ENCODE measurements at places on chromosomes 5 and 9.

DNA sequence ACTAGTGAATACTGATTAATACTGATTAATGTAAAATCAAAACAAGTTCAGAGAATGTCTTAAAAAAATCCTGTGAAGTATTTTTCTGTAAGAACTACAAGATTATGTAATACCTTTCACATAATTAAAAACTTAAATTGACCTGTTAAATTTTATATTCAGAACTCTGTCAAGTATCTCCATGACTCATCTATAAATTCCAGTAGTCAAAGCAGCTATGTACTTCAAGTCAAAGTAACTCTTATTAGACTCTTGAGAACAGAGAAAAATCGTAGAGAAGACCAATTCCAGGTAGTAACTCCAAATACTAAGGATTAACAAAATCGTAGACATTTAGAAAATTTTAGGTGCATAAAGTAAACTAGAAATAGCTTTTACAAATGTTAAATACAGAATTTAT, 77.1 kb downstream of the HOMER1 start:
- DNase-seq, result no peak

- DNase-seq, result no peak
These were observed 1062.5 kb downstream of the CDH9 start for GRCh38 chr5:25975885-25976284.

DNA sequence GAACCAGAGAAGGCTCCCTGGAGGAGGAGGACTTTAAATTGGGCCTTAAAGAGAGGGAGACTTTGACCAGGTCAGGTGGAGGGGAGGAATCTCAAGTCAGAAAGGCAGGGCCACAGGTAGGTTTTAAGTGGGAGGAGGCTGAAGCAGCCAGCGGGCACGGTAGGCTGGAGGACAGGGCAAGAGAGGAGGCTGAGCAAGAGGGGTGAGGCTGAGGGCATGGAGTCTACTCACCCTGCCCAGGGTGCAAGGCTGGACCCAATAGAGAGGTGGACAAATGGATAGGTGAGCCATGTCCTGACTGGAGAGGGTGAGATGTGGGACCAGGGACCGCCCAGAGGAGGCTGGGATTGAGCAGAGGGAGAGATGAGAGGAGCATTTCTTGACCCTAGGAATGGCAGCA, 25.6 kb upstream of the TRIM14 start:
- no peak for DNase-seq

DNA sequence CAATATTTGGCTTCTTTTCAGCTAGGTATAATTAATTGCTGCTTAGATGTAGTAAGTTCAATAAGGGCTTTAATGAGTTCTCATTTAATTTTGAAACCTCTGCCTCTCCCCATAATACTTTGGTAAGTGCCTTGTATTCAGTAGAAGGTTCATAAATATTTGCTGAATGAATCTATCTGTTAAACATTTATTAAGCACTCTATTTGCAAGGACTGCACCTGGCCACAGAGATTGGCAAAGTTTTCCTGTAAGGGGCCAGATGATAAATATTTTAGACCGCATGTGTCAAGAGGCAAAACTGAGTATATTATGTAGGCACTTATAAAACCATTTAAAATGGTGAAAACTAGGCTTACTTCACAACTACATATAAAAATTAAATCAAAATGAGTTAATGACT, 19.0 kb upstream of the GNA14 start:
- DNase-seq, result no peak

GRCh38 chr9:84597131-84597530, 72.4 kb upstream of the NTRK2 start:
- no peak for DNase-seq

DNA sequence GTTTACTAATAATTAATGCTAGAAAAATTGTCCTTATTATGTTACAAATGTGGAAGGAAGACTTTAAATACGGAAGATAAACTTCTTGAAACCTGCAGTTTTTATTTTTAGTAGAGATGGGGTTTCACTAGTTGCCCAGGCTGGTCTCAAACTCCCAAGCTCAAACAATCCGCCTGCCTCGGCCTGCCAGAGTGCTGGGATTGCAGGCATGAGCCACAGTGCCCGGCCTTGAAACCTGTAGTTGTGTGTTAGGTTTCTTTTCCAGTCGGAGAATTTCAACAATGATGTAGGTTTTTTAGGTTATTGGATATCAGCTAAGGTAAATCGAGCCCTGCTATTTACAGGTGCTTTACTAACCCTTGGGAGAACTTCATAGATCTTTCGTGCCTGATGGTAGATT, 30.8 kb downstream of the CTNNA1 start:
- no peak for DNase-seq

DNA sequence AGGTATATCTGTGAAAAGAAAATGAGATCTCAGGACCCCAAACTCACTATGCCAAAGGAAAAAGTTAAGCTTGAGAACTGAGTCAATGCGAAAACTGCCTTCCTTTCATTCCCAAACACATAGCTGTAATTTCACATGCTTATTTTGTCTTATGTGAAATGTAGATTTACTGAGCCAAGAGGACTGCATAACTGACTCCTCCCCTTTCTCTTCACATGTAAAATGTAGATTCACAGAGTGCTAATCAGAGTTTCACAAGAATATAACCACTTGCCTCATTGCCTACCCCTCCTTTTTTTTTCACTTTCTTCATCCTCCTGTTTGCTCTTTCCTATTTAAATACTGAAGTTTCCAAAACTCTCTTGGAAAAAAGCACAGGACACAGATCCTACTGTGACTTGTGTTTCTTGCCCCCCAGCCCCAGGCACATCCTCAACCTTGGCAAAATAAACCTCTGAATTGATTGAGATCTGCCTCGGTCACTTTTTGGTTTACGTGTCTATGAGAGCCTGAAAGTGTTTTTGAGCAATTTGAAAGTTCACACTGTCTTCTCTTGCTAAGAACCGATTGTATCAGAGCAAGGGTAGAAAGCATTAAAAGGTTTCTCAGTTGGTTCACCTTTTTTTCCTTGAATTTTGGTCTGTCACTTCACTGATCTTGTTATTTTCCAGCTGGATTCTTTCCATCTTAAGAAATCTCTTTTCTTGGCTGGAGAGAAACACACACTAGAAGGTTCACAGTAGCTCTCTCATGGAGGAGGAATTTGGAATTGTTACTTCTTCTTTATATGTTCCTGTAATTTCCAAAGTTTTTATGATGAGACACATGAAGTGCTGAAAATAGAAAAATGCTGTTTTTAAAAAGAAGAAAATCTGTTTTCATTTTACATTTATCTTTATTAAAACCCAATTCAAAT, 44.8 kb upstream of the SNAPC3 start:
- no peak for DNase-seq

DNA sequence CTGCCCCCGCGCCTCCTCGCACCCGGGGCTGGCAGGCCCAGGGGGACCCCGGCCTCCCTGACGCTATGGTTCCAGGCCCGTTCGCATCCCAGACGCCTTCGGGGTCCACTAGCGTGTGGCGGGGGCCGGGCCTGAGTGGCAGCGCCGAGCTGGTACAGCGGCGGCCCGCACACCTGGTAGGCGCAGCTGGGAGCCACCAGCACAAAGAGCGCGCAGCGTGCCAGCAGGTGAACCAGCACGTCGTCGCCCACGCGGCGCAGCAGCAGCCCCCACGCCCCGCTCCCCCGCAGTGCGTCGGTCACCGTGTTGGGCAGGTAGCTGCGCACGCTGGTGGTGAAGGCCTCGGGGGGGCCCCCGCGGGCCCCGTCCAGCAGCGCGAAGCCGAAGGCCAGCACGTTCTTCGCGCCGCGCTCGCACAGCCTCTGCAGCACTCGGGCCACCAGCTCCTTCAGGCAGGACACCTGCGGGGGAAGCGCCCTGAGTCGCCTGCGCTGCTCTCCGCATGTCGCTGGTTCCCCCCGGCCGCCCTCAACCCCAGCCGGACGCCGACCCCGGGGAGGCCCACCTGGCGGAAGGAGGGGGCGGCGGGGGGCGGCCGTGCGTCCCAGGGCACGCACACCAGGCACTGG, 548 bp downstream of the TERT start:
- DNase-seq, result no peak

- DNase-seq, result no peak
These were observed 95.2 kb downstream of the CNTLN start for GRCh38 chr9:17229945-17230560.

GRCh38 chr9:131530546-131530919, 530 bp downstream of the UCK1 start:
- no peak for DNase-seq

DNA sequence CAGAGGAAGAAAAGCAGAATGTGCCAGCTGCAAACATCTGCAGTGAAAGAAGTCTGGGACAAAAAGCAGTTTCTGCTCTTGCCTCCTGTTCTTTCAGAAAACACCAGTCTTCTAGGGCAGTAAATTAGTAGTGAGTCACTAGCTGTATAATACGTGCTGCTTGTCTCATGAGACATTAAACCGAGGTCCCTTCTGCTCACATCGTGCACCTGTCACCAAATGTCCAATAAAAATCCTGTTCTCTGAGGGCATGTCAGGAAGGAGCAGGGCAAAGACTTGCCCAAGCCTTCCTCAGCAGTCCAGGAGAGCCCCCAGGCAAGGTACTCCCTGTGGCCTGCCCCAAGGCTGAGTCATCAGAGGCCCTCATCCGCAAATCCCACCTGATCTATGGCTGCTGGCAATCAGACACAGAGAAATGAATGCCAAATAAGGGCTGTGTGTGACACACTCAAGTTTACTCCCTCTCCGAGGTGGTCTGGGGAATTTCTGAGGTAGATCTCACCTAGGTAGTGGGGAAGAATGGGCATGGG, 255.3 kb upstream of the SMARCA2 start:
- no peak for DNase-seq

GRCh38 chr5:115543365-115544042, 1.1 kb downstream of the FEM1C start:
- DNase-seq, result no peak

Data from stimulated activated CD4-positive, alpha-beta T cell treated with anti-CD3 and anti-CD28 coated beads, Interleukin-4, amount 100 ng/mL, for 4 hours (primary cell).